Activated naive CD4-positive, alpha-beta T cell treated with anti-CD3 and anti-CD28 coated beads for 36 hours (primary cell): ENCODE measurements at places on chromosomes 5 and 9. TPM values are rescaled to one million over a fixed set of nuclear protein-coding genes. Genes with fewer than 3 reads are reported as not detected.

GRCh38 chr9:72305102-72305546, 59.9 kb downstream of the ZFAND5 start:
- H3K4me1 ChIP-seq = peaks cover 15% of the 10 kb centered on the region
- no peak overlapping the region for H3K27ac ChIP-seq
- H3K4me3 ChIP-seq = no peak overlapping the region
- DNase-seq = peak; percentile 8
- no peaks in the 10 kb centered on the region for H3K36me3 ChIP-seq

DNA sequence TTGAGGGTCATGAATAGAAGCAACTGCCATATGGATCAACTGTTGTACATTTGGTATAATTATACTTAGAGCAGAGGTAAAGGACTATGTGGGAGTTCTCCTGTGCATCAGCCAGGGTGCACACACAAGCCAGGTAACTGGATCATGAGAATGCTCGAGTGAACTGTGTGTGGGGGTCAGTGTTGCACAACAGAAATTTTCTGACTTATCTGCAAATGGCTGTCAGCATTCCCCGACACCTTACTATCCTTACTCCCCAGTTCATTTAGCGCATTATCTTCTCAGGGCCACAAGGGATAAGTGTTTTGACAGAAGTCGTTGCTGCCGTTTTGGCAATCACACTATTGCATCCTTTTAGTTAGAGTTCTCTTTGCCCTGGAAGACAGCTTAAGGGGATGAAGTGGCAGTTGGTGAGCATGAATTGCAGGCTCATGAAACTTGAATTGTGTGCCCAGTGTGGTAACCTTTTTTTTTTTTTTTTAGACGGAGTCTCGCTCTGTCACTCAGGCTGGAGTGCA, 1.7 kb downstream of the CANX start:
- peak overlapping the region; percentile 95 for H3K4me3 ChIP-seq
- DNase-seq = no peak
- peaks cover 52% of the 10 kb centered on the region for H3K4me1 ChIP-seq
- peak overlapping the region; percentile 94 for H3K27ac ChIP-seq
- H3K36me3 ChIP-seq = peaks cover 35% of the 10 kb centered on the region
- no peaks in the 10 kb centered on the region for H3K27me3 ChIP-seq

- no peak overlapping the region for H3K4me3 ChIP-seq
- H3K27me3 ChIP-seq = no peaks in the 10 kb centered on the region
- no peaks in the 10 kb centered on the region for H3K36me3 ChIP-seq
- no peak for DNase-seq
These were observed 31.2 kb upstream of the TLE1 start for GRCh38 chr9:81720450-81721086.

IFNK gene
- total RNA-seq = 0.24 TPM

TMEM215 gene
- not detected for total RNA-seq

- DNase-seq = no peak
- H3K27ac ChIP-seq = no peak overlapping the region
- H3K4me3 ChIP-seq = no peak overlapping the region
- H3K4me1 ChIP-seq = peaks cover 2% of the 10 kb centered on the region
These were observed 16.0 kb downstream of the SH3PXD2B start for GRCh38 chr5:172438319-172438668.

PCDHB11 gene
- total RNA-seq = not detected

DNA sequence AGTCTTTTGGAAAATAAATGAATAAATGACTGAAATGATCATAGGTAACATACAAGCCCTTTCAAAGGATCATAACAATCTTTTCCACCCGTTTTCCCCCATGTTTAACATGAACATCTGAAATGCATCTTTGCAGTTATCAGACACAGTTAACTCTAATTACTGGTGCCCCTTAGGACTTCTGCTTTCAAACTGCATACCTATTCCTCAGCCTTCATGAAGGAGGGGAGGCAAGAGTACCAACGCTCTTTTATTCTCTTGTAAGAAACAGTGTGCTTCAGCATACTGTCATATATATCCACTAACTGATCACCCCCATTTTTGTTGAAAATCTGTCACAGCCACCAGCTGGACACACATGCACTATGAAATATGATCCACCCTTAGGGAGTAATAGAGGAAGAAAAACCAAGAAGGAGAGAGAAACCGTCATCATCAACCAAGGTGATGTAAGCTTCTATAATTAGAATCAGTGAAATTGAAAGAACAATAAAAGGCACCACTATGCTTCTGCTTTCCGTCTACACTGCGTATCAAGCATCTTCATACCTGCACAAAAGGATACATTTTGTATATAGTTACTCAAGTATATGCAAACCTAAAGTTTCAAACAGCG, 98.7 kb downstream of the RAPGEF6 start:
- peak overlapping the region; percentile 80 for H3K27ac ChIP-seq
- H3K27me3 ChIP-seq = no peaks in the 10 kb centered on the region
- H3K36me3 ChIP-seq = peaks cover 2% of the 10 kb centered on the region
- peaks cover 81% of the 10 kb centered on the region for H3K4me1 ChIP-seq

TNC gene
- total RNA-seq = 0.12 TPM

SHISAL2B gene
- not detected for total RNA-seq

EDIL3 gene
- not detected for total RNA-seq

DNA sequence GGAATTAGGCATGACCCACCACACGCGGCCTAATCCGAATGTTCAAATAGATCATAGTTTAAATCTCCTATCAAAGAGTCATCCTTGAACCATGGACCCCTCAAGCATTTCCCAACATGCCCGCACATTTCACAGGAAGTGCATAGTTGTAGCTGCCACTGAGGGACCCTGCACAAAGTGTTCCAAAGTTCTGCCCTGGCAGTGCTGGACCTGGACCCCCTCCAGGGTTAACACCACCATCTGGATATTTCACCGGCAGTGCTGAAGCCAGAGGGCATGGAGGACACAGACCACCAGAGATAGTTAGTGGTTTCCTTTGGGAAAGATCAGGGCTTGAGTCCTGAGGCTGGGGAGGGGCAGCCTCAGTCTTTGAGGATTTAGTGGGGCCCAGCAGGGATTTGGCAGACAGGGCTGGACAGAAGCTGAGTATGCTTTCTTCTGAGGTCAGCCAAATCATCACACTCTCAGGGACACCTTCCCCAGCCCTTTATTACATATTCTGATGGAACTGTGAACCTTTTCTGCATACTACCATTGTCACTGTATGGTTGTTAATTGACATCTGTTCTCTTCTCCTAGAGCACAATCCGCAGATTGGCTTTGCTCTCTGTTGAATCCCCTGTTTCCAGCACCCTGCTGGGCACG, 143.6 kb upstream of the EFNA5 start:
- H3K27me3 ChIP-seq = peaks cover 2% of the 10 kb centered on the region
- DNase-seq = no peak
- H3K4me3 ChIP-seq = no peak overlapping the region
- no peaks in the 10 kb centered on the region for H3K4me1 ChIP-seq
- H3K36me3 ChIP-seq = no peaks in the 10 kb centered on the region

GRCh38 chr9:17926246-17926645, 347.4 kb downstream of the SH3GL2 start:
- no peak for DNase-seq
- no peak overlapping the region for H3K27ac ChIP-seq
- no peaks in the 10 kb centered on the region for H3K27me3 ChIP-seq
- no peaks in the 10 kb centered on the region for H3K36me3 ChIP-seq
- H3K4me3 ChIP-seq = no peak overlapping the region

- no peak for DNase-seq
- H3K4me3 ChIP-seq = no peak overlapping the region
- H3K4me1 ChIP-seq = peaks cover 6% of the 10 kb centered on the region
- no peak overlapping the region for H3K27ac ChIP-seq
These were observed 31.7 kb downstream of the MAPKAP1 start for GRCh38 chr9:125674981-125675973.

DDX31 gene
- 13.7 TPM for total RNA-seq

DNA sequence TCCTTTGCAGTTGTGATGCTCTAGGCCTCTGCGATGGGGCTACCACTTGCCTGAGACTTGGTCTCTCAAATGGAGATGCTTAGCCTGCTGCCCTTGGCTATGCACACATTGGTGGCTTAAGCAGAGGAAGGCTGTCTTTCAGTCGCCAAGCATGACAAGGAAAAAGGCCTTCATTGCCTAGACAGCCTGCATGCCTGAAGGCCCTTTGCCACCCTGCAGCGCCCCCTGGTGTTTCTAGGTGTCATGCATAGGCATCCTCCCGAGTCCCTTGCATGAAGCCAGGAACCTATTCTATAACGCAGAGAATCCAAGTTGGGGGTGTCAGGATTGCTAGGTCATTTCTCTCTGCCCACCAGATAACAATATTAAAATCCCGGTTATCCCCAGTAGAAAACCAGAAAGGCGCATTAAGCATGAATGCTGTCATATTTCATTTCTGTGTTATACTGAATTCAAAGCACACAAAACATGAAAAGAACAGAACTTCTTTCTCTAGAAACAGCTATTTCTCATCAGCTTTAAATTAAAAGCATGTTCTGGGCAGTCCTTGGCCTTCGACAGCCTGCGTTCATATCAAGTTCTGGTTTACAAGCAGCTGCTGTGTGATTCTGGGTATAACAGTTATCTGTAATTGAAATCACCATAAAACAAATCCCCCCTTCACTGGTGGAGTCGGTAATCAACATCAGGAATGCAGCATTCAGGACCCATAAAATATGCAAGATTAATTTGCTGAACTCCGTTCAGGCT, 59.7 kb upstream of the TRPC7 start:
- no peaks in the 10 kb centered on the region for H3K27me3 ChIP-seq
- DNase-seq = peak; percentile 62
- H3K4me1 ChIP-seq = no peaks in the 10 kb centered on the region
- no peaks in the 10 kb centered on the region for H3K36me3 ChIP-seq

- H3K36me3 ChIP-seq = peaks cover 9% of the 10 kb centered on the region
- H3K27ac ChIP-seq = no peak within 1 kb of the TSS
- no peaks in the 10 kb centered on the region for H3K4me1 ChIP-seq
These were observed at the start of gene PCDHGA7 for GRCh38 chr5:141382469-141383294. Gene PCDHGA7, plus strand, starts transcription at chr5:141382742. Its CDS starts 158 bp downstream, at chr5:141382900.

DNA sequence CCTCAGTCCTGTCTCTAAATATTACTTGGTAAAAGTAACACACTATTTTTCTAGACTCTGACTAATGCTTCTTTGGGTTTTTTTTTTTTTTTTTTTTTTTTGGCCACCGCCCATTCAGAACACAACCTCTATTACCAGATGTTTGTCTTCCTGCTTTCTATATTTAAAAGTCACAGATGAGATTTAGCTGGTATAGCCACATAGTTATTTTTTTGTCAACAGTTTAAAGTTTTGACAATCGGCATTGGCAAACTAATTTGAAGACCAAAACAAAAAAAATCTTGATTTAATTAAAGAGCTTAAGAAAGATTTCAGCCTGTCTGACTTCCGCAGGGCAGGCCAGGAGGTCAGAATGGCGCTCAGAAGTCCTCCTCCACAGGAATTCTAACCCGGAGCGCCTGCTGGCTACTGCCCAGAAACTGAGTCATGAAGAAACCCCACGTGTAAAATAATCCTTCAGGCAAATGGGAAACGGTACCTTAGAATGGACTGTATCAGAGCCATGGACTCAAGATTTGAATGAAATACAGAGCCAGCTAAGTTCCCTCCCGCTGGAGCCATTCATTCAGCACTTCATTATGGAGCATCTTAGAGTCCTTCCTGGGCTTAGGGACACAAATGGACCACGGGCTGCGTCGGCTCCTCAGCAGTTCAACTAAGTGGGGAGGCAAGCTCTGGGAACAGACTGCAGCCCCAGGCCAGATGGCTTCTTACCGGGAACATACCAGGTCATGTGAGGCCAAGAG, 55.6 kb downstream of the PTPDC1 start:
- H3K4me3 ChIP-seq = no peak overlapping the region
- DNase-seq = no peak
- H3K27ac ChIP-seq = no peak overlapping the region
- no peaks in the 10 kb centered on the region for H3K36me3 ChIP-seq
- no peaks in the 10 kb centered on the region for H3K27me3 ChIP-seq
- peaks cover 4% of the 10 kb centered on the region for H3K4me1 ChIP-seq

GRCh38 chr9:22009506-22009867, 382 bp upstream of the CDKN2B start:
- peaks cover 57% of the 10 kb centered on the region for H3K27me3 ChIP-seq
- H3K4me3 ChIP-seq = peak overlapping the region; percentile 74
- H3K36me3 ChIP-seq = no peaks in the 10 kb centered on the region

DNA sequence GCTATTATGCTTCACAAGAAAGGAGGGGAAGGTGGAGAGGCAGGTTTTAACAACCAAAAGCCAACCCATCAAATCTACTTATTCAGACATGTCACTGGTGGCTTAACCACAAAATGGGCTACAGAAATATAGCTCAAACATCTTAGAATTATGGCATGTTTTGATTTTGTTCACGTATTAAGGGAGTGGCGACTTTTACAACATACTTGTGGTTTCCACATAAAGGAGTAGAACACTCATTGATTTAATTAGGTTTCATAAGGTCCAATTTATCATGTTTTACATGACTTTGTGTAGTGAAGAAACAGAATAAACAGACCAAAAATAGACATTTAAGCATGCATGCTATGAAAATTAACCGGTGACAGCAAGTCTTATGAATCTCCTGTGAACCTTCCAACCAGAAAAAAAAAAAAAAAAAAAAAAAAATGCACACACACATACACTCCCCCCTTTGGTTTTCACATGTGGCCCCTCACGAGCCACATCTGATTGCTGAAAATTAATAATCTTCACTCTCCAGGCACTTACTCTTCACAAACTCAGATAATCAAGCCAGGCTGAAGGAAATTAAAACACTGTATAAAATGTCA, 5.4 kb downstream of the ZNF608 start:
- H3K27ac ChIP-seq = no peak overlapping the region
- no peaks in the 10 kb centered on the region for H3K36me3 ChIP-seq
- peaks cover 1% of the 10 kb centered on the region for H3K4me1 ChIP-seq
- peaks cover 19% of the 10 kb centered on the region for H3K27me3 ChIP-seq
- DNase-seq = no peak
- no peak overlapping the region for H3K4me3 ChIP-seq

- peak overlapping the region; percentile 29 for H3K4me3 ChIP-seq
- no peaks in the 10 kb centered on the region for H3K36me3 ChIP-seq
- H3K27me3 ChIP-seq = peaks cover 72% of the 10 kb centered on the region
- peak; percentile 74 for DNase-seq
These were observed 13.8 kb upstream of the LHX2 start for GRCh38 chr9:123997665-123998277.

DNA sequence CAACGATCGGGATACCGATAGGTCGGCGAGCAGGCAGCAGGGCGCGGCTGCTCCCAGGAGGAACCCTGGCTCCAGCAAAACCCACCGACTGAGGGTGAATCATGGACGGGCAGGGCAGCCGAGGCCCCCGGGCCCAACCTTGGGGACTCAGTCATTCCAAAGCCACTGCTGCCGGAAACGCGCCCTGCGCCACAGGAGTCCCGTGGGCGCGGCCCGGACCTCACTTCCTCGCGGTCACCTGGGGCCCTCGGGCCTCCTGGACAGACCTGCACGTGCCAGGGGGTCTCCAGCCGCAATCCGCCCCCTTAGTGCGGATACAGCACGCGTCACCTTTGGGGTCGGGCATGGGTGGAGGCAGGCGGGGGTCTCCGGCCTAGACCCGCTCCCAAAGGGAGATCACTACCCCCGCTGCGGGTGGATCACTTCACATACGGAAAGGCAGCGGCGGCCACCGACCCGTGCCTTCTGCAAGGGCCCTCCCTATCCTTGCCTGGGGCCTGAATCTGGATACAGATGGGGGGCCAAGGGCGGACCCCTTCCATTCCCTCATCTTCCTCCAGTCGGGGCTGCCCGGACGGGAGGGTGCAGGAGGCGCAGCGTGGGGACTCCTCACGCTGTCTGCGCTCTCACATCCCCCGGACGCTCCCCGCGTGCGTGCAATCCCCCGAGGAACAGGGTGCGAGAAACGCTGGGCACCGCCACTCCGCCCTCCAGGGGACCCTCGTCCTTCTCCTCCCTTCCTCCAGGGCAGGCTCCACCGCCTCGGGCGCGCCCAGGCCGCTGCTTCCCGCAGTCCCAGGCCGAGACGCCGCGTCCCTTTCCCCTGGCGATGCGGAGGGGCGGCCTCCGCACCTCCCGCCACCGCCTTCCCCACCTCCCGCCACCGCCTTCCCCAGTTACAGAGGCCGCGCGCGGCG, 586 bp downstream of the TXN start:
- H3K27me3 ChIP-seq = no peaks in the 10 kb centered on the region
- peak overlapping the region; percentile 94 for H3K27ac ChIP-seq
- H3K4me1 ChIP-seq = peaks cover 58% of the 10 kb centered on the region
- peak overlapping the region; percentile 91 for H3K4me3 ChIP-seq
- H3K36me3 ChIP-seq = peaks cover 32% of the 10 kb centered on the region

ANKRD34B gene
- total RNA-seq = not detected
